Lung (tissue), 17 donors: ENCODE measurements at places on chromosomes 7 and 10.

GRCh38 chr10:119970963-119971362, 78.4 kb downstream of the SEC23IP start:
- no peak for DNase-seq

DNA sequence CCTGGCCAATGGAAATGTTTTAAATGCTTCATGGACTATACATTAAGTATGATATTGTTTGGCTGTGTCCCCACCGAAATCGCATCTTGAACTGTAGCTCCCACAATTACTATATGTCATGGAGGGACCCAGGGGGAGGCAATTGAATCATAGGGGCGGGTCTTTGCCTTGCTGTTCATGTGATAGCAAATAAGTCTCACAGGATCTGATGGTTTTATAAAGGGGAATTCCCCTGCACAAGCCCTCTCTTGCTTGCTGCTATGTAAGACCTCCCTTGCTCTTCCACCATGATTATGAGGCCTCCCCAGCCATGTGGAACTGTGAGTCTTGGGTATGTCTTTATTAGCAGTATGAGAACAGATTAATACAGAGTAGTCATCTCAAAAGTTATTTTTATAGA, 32.4 kb upstream of the GRB10 start:
- DNase-seq = no peak

DNA sequence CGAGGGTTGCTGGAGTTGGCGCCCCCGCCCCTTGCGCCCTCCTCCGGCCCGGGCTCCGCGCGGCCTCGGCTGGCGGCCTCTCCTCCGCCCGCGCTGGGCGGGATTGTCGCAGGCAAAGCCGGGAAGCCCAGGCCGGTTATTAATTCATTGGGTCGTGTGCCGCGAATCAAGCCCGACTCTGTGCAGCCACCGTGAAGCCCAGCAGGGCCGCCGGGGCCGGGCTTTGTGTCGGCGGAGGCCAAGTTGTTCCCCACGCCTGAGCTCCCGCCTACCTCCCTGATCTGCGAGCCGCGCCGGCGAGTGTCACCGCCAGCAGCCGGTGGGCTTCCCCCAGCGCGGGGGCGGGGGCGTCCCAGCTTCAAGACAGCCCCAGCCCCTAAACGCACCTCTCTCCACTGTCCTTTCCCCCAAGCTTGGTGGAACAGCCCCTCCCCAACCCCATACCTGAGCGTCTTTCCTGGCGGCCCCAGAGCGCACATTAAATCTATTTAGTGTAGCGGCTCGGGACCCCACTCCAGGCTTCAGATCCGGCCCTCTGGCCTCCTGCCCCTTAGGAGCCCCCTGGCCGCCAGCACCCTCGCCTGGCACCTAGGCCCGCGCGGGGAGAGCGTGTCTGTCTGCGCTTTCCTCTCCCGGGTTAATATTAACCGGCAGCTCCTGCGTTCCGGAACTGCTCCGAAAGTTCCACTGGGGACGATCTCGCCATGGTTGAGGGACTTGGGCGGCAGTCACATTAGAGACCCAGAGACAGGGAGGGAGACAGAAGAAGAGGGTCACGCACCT, 3.5 kb downstream of the SHH start:
- peak; percentile 19 for DNase-seq

DNA sequence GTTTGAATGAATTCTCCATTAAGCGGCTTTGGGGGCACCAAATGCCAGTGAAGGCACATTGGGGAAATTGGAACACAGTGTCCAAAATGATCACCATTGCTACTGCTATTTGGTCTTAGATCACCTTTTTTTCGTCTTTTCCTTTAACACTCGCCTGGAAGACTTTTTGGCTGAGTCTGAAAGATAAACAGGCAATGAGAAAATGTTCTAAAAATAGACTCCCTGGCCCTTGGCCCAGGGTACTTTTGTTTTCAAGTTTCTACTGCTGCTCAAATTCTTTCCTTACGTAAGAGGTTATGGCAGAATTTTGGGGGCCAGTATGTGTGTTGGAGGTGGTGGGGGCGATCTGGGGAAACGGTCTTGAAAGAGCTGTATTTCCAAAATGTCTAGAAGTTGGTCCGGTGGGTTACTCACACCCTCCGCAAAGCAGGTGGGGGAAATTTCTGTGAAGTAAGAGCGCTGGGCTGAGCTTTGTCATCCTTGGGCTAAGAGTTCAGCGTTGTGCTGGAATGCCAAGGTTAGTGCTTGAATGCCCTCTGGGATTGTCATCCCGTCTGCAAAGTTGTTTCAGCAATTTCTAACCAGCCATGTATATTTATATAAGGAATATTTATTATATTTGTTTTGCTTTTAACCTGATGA, 1.3 kb upstream of the ITPRIP start:
- DNase-seq = peak; percentile 87

- DNase-seq = no peak
These were observed 29.8 kb downstream of the ZMIZ1 start for GRCh38 chr10:79098596-79099015.

- no peak for DNase-seq
These were observed 7.8 kb upstream of the HACD1 start for GRCh38 chr10:17624996-17625395.

DNA sequence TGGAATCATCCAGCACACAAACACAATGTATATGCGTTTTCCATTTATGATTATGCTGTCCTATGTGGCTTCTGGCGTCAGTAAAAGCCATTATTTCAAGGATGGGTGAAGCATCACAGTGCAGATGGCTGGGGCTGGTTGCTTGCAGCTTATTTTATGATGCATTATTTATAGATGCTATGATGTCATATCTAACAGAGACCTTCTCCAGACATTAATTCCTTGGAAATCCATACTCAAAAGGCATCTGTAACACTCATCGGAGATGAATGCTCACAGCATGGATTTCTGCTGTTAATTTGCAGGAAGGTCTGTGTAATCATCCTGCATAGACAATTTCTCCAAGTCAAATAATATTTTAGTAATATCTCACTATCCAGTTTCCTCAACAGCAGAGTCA, 7.2 kb downstream of the RGS10 start:
- DNase-seq = no peak

GRCh38 chr10:124315591-124316270, 103.0 kb downstream of the OAT start:
- DNase-seq = no peak

DNA sequence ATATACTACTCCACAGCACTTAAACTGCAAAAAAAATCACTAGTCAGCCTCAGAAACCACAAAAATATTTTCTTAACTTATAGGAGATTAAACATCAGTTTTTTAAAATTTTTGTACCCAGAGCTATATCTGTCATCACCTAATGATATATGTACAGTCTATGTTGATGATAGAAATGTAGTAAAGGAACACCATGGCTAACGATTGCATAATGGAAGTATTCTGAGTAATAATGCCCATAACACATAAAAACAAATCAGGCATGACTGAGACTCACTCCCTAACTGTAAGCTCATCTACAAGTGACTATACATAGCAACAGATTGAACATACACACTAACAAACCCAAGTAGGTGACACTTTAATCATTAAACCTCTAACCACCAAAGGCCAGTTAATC, 51.3 kb downstream of the TSPAN12 start:
- no peak for DNase-seq

- DNase-seq = no peak
These were observed 59.9 kb downstream of the ALOX5 start for GRCh38 chr10:45433716-45434469.

DNA sequence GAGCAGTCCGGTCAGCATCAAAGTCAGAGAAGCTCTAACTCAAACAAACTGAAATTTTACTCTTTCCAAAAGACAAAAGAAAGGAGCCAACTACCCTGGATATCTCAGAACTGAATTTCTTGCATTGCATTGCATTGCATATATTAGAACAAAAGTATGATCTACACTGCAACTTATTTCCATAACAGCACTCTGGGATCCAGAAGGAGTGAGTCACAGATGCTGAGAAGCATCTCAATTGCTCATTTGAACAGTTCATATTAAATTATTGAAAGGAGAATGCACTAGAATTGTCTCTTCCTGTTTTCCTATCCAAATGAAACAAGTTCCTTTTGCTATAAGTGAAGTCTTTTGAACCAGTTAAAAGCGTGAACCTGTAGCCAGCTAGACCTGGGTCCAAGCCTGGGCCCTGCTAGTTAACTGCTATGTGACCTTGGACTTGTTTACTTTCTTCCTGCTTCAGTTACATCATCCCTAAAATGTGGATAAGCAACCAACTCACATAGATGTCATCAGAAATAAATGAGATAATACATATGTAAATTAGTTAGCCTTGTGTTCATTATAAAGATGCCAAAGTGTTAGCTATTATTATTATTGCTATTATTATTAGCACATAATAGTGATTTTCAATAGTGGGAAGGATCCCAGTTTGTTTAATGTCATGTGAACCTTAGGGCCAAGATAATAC, 184.1 kb downstream of the CREB5 start:
- no peak for DNase-seq

GRCh38 chr7:25060487-25061055, 64.5 kb downstream of the CYCS start:
- no peak for DNase-seq

DNA sequence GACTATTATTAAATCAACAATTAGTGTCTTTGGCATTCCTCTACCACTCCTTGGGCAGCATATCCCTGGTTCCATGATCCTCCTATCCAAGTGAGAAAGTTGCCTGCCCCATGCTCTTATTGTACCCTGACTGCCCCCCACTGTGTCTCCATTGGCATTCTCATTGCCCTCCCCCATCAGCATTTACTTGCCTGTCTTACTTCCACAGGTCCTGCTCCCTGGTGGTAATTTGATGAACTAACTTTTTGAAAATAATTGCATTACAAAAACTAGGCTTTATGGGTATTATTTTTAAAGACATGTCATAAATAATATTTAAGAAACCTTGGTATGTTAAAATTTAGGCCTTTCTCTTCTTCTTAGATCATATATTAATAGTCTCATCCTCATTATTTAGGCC, 346.4 kb downstream of the PCLO start:
- no peak for DNase-seq
